ENCODE measurements at places on chromosomes 16 and 17.
A peak's percentile ranks its signal among the peaks of the same experiment; 100 is the strongest.

DNA sequence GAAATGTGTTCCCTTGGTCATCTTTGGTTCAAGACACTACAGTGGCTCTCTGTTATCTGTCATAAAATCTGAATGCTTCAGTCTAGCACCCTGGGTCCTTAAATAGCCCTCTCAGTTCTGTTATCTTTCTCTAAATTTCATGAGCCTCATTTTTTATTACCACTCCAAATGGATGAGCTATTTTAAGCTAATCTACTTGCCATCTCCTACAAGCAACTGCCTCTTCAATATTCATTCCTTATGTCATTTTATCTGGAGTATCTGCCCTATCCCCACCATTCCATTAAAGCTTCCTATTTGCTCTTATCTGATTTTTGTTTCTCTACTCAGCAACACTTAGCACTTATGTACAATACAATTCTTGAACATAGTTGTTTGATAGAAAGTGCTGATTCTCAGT, 28.0 kb upstream of the EVI2A start:
- no peaks in the 10 kb centered on the region for H3K27me3 ChIP-seq
- no peak overlapping the region for H3K27ac ChIP-seq
- no peak for DNase-seq
- H3K4me1 ChIP-seq, result no peaks in the 10 kb centered on the region
- peaks cover 51% of the 10 kb centered on the region for H3K36me3 ChIP-seq

- DNase-seq, result peak; percentile 30
- H3K4me3 ChIP-seq, result no peak overlapping the region
- H3K36me3 ChIP-seq, result peaks cover 67% of the 10 kb centered on the region
- H3K4me1 ChIP-seq, result peaks cover 13% of the 10 kb centered on the region
Measured at GRCh38 chr17:50363217-50364060, 9.5 kb downstream of the MRPL27 start.

GRCh38 chr17:17719966-17720543, 38.8 kb downstream of the RAI1 start:
- no peak overlapping the region for H3K4me3 ChIP-seq
- H3K27ac ChIP-seq, result no peak overlapping the region
- H3K36me3 ChIP-seq, result peaks cover 4% of the 10 kb centered on the region
- peaks cover 37% of the 10 kb centered on the region for H3K4me1 ChIP-seq

DNA sequence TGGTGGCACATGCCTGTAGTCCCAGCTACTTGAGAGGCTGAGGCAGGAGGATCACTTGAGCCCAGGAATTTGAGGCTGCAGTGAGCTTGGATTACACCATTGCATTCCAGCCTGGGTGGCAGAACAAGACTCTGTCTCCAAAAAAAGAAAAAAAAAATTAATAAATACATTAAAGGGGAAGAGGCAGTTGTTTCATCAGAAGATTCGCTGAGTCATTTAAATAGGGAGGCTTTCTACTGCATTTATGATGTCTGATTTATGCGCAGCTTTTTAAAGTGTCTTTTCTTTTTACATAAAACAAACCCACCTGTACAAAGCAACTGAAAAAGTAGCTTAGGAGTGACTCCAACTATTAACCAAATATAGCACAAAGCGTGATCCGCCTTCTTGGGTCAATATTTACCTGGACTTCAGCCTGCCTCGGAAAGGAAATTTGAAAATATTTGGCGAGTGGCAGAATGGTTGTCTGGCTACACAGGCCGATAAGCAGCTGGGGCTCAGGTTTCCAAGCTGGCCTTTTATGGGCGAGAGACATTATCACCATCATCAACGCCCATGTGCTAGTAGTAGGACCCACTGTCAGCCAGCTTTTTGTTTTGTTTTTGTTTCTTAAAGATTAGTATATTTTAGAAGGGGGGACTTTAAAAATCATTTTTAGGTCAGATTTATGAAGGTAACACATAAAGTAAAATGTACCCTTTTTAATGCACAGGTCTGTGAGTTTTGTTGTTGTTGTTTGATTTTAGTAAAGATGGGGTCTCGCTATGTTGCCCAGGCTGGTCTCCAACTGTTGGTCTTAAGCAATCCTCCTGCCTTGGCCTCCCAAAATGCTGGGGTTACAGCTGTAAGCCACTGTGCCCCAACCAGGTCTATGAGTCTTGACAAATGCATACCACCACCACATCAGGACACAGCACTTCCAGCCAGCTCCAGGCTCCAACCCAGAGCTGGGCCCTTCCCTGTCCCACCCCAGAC, 42.5 kb upstream of the RASD1 start:
- H3K4me1 ChIP-seq, result no peaks in the 10 kb centered on the region
- no peaks in the 10 kb centered on the region for H3K36me3 ChIP-seq
- no peak overlapping the region for H3K27ac ChIP-seq

DNA sequence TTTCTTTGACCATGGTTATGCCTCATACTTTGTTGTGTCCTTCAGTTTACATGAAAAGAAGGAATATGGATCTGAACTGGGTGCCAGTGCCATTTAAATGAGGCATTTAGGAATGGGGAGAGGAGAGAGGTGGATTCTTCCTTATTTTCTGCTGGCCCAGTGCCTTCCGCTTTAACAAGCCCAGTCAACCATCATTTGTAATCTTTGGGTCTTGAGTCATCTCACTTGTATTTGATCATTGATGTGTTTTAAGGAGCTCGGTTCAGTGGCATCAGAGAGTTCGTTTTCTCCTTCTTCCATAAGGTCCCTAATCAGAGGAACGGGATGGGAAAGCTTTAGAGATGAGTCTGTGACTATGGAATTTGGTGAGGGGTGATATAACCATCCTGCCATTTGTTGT, 334.9 kb downstream of the WWOX start:
- H3K4me3 ChIP-seq, result no peak overlapping the region
- H3K36me3 ChIP-seq, result peaks cover 41% of the 10 kb centered on the region
- H3K4me1 ChIP-seq, result no peaks in the 10 kb centered on the region
- H3K27ac ChIP-seq, result no peak overlapping the region
- no peaks in the 10 kb centered on the region for H3K27me3 ChIP-seq

GRCh38 chr17:39410279-39410678, 8.9 kb upstream of the FBXL20 start:
- H3K27ac ChIP-seq, result peak overlapping the region; percentile 51
- H3K4me1 ChIP-seq, result peaks cover 24% of the 10 kb centered on the region
- H3K4me3 ChIP-seq, result no peak overlapping the region

GRCh38 chr16:67865318-67865717, 7.5 kb upstream of the EDC4 start:
- H3K4me3 ChIP-seq, result no peak overlapping the region
- DNase-seq, result no peak
- H3K4me1 ChIP-seq, result peaks cover 8% of the 10 kb centered on the region
- no peaks in the 10 kb centered on the region for H3K27me3 ChIP-seq
- H3K27ac ChIP-seq, result no peak overlapping the region
- peaks cover 77% of the 10 kb centered on the region for H3K36me3 ChIP-seq

GRCh38 chr16:59783191-59783590, 1049.1 kb upstream of the GOT2 start:
- no peaks in the 10 kb centered on the region for H3K27me3 ChIP-seq
- no peak overlapping the region for H3K4me3 ChIP-seq
- DNase-seq, result no peak
- no peaks in the 10 kb centered on the region for H3K36me3 ChIP-seq

GRCh38 chr17:21214777-21215541, 998 bp upstream of the TMEM11 start:
- peaks cover 81% of the 10 kb centered on the region for H3K36me3 ChIP-seq
- H3K4me1 ChIP-seq, result peaks cover 71% of the 10 kb centered on the region
- no peaks in the 10 kb centered on the region for H3K27me3 ChIP-seq
- H3K27ac ChIP-seq, result peak overlapping the region; percentile 92
- DNase-seq, result no peak
- H3K4me3 ChIP-seq, result peak overlapping the region; percentile 96

DNA sequence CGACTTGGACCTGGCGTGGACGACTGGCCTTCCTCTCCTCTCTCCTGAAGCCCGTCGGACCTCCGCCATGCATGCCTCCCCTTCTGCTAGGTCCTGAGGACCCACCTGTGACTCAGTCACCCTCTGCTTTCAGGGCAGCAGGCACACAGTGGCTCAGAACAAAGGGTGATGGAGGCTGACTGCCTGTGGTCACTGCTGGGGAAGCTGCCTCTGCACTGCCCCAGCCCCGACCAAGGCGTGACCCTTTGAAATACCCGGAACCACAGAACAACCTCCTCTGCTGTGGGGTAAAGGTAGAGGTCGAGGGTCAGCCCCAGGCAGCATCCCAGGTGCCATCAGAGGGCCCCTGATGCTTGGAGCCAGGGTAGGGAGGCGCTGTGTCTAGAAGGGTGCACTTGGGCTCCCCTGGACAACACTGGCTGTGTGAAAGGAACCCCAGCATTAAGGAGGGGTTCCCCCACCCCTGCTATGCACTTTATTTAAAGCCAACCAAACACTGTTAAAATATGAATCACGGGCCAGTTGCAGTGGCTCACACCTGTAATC, 12.5 kb upstream of the SLC4A1 start:
- no peaks in the 10 kb centered on the region for H3K36me3 ChIP-seq
- H3K27ac ChIP-seq, result no peak overlapping the region
- peaks cover 3% of the 10 kb centered on the region for H3K27me3 ChIP-seq
- H3K4me1 ChIP-seq, result peaks cover 10% of the 10 kb centered on the region
- DNase-seq, result no peak

DNA sequence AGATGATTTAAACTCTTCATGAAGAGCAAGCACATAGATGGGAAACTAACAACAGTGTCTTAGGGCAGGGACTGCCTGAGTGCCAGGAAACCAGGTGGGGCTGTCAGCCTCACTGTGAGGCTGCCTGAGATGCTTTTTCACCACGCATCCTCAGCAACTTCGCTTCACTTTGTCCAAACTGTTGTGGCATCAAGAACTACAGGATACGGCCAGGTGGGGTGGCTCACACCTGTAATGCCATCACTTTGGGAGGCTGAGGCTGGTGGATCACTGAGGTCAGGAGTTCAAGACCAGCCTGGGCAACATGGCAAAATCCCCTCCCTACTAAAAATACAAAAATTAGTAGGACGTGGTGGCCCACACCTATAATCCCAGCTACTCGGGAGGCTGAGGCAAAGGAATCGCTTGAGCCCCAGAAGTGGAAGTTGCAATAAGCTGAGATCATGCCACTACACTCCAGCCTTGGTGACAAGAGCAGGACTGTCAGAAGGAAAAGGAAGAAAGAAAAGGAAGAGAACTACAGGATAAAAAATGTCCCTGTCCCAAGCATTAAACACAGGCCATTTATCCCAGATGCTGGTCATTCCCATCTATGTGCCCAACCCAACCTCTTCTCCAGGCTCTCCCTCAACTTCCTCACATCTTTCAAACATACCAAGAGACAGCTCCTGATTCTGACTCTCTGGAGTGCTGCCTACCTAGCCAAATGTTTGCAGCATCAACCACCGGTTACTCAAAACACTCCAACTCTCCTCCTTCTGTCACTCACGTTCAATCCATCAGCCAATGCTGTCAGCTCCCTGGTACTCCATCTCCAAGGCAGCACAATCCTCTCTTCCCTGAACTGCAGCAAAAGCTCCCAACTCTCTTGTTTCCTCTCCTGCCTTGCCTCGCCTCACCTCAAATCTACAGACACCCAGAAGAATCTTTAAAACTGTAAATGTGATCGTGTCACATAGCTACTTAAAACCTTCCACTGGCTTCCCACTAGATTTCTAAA, 1.6 kb downstream of the EIF4A3 start:
- peak overlapping the region; percentile 87 for H3K4me3 ChIP-seq
- DNase-seq, result peak; percentile 27
- H3K4me1 ChIP-seq, result peaks cover 49% of the 10 kb centered on the region
- H3K27ac ChIP-seq, result peak overlapping the region; percentile 88
- no peaks in the 10 kb centered on the region for H3K27me3 ChIP-seq
- peaks cover 73% of the 10 kb centered on the region for H3K36me3 ChIP-seq

GRCh38 chr16:29644338-29644857, 18.6 kb upstream of the SPN start:
- H3K4me1 ChIP-seq, result peaks cover 33% of the 10 kb centered on the region
- no peaks in the 10 kb centered on the region for H3K27me3 ChIP-seq
- H3K27ac ChIP-seq, result no peak overlapping the region
- no peaks in the 10 kb centered on the region for H3K36me3 ChIP-seq
- H3K4me3 ChIP-seq, result no peak overlapping the region

- H3K4me3 ChIP-seq, result no peak overlapping the region
- peaks cover 25% of the 10 kb centered on the region for H3K4me1 ChIP-seq
- H3K27me3 ChIP-seq, result no peaks in the 10 kb centered on the region
- DNase-seq, result no peak
- H3K27ac ChIP-seq, result no peak overlapping the region
Measured at GRCh38 chr16:70700101-70701020, 14.5 kb upstream of the MTSS2 start.

GRCh38 chr17:36592316-36592715, 637 bp downstream of the DHRS11 start:
- H3K4me1 ChIP-seq, result peaks cover 31% of the 10 kb centered on the region
- H3K36me3 ChIP-seq, result peaks cover 55% of the 10 kb centered on the region
- H3K27ac ChIP-seq, result peak overlapping the region; percentile 6
- H3K27me3 ChIP-seq, result no peaks in the 10 kb centered on the region

DNA sequence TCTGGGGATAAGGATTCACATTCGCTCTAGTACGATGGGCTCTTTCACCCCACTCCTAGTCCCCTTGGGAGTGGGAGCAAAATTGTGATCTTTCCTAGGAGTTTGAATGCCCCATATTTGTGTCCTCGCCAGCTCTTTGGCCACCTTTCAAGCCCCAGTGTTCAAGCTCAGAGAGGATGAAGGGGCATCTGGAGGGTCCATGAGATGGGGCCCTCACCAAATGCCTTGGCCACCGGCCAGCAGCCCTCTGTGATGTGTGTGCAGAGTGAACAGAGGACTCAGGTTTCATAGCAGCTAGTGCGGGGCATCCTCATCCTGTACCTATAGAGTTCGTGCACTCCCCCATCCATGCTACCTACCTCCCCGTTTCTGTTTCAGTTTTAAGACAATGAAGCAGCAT, 140.6 kb downstream of the RAB11FIP4 start:
- DNase-seq, result no peak
- H3K27ac ChIP-seq, result no peak overlapping the region
- H3K36me3 ChIP-seq, result peaks cover 63% of the 10 kb centered on the region
- no peaks in the 10 kb centered on the region for H3K27me3 ChIP-seq
- H3K4me1 ChIP-seq, result peaks cover 21% of the 10 kb centered on the region

Measured in activated T-cell treated with anti-CD3 and anti-CD28 coated beads, Interleukin-2, amount 50 U/mL, for 24 hours (primary cell).